Liver (tissue), 10 donors: ENCODE measurements at places on chromosomes 6 and 20. TPM values are rescaled to one million over a fixed set of nuclear protein-coding genes. Genes with fewer than 3 reads are reported as not detected.

DNA sequence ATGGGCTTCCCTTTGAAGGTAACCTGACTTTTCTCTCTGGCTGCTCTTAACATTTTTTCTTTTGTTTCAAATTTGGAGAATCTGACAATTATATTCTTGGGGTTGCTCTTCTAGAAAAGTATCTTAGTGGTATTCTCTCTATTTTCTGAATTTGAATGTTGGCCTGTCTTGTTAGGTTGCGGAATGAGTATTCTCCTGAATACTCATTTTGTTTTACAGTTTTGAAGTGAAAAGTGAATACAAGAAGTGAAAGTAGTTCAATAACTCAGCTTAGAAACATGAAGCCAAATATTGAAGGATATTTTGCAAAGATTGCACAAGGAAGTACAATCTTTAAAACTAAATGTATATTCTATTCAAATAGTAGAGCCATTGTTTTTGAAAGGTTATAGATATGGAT is 120.2 kb upstream of the MAP3K4 start:
- no peak for DNase-seq

- DNase-seq = no peak
These were observed 618.6 kb upstream of the FLRT3 start for GRCh38 chr20:14956026-14956425.

Gene CST9
- not detected for total RNA-seq

DNA sequence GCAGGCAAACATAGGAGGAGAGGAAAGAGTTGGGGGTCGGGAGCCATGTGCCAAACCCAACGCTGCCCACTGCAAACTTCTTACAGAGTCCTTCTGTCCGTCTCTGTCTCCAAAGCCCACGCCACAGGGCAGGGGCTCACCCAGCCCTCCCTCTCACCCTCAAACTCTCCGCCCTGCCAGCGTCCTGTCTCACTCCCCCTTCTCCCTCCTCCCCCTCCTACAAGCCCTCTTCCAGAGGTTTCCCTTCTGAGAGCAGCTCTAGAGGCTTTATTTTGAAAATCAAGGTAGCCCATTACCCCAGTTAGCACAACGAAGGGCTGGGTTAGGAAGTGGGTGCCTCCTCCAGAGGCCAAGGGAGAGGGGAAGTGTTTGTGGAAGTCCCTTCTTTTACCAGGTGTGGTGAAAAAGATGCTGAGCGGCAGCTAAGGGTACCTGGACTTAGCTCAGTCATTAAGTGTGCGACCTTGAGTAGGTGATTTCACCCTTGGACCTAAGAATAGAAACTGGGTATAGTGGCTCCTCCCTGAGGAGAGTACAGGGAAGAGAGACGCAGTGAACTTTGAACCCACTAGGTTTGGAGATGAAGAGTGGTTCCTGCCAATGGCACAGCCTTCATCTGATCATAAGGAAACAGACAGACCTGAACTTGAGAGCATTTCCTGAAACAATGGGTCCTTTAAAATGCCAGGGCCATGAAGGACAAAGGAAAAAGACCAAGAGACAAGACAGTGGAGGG is 123.8 kb downstream of the BANF2 start:
- DNase-seq = no peak

- DNase-seq = no peak
These were observed 215.8 kb upstream of the RREB1 start for GRCh38 chr6:6891949-6892461.

DNA sequence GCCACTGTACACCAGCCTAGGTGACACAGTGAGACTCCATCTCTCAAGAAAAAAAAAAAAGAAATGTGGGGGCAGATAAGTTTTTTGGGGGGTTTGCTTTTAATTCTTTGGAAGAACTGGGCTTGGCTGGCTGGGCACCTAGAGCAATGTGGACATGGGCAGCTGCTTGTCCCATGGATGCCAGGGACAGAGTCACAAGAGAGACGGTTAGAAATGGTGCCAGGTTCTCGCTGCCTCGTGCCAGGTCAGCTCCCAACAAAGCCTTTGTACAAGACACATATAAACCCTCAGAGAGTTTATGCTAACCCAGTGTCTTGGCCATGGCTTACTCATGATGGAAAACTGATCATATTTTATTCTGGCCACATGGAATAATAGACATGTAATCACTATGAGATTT is 76.2 kb upstream of the ESR1 start:
- DNase-seq = no peak

DNA sequence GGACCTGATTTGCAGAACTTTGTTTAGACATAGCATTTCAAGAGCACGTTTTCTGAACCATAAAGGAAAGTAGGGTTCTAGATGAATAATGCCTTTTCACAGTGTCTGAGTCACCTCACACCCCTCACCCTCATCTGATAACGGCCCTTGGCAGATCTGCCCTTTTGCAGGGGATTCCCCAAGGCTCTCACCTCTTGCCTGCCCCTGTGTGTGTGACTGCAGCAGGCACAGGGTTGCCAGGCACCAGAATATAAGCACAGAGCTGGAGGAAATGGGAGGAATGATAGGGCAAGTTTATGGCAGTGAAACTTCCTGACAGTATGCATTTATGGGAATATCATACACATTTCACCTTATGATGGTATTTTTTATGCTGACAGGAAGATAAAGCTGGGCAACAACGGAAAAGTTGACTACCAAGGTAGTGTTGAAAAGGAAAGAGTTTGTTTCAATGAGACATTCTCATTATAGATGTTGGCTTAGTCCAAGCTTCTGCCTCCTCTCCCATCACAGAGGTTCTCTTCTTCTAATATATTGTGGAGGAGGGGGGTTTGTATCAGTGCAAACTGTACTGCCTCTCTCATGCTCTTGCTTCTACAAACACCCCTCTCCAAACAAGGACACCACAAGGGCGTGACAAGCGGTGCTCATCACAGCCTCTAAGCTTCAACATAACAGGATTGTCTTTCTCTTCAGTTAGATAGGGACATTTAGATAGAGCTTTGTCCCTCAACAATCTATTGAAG is 101.5 kb upstream of the BACH2 start:
- no peak for DNase-seq

DNA sequence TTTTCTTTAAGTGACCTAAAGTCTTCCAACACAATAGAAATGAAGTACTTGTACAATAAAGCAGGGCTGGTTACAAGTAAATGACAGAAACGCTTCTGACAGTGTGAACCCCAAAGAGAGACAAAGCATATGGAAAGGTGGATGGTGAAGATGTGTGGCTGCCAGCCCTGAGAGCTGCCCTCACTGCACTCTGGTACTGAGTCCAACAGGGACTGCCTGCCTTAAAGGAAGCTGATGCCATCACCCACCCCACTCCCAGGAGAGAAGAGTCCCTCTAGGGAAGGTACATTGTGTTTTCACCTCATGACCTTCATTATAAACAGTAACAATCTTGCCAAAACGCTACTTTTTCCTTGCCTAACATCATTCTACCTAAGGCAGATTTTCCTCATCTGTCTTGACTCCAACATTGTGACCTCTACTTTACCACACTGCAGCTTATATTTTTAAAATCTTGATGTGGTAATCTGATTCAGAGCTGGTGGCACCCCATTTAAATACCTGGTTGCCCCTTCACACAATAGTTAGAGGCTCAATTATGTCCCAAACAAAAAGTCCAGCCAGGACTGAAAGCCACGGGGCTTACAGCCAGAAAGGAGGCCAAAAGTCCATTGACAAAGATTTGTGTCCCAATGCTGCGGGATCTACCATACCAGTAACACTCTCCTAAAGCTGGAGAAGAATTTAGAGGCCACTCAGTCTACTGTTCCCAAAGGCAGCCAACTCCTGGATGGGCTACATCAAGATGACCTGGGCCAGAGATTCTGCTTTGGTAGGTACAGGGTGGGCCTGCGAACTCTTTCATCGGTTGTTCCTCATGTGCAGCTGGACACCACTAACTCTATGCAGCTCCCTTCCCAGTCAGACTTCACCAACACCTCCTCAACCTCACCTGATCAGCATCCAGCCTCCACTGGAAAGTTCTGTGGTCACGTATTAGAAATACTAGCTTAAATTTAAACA is 4.4 kb downstream of the APMAP start:
- DNase-seq = no peak

Gene NNAT
- not detected for total RNA-seq

GRCh38 chr6:160069459-160069858 is 52.2 kb upstream of the SLC22A1 start:
- no peak for DNase-seq
